ENCODE measurements at places on chromosomes 1 and 21.
A peak's percentile ranks its signal among the peaks of the same experiment; 100 is the strongest.

- peak; percentile 80 for DNase-seq
These were observed at the start of gene SAMD11 for GRCh38 chr1:923131-923990. Gene SAMD11 (plus strand): TSS chr1:923923. CDS start chr1:924432, 509 bp downstream.

DNA sequence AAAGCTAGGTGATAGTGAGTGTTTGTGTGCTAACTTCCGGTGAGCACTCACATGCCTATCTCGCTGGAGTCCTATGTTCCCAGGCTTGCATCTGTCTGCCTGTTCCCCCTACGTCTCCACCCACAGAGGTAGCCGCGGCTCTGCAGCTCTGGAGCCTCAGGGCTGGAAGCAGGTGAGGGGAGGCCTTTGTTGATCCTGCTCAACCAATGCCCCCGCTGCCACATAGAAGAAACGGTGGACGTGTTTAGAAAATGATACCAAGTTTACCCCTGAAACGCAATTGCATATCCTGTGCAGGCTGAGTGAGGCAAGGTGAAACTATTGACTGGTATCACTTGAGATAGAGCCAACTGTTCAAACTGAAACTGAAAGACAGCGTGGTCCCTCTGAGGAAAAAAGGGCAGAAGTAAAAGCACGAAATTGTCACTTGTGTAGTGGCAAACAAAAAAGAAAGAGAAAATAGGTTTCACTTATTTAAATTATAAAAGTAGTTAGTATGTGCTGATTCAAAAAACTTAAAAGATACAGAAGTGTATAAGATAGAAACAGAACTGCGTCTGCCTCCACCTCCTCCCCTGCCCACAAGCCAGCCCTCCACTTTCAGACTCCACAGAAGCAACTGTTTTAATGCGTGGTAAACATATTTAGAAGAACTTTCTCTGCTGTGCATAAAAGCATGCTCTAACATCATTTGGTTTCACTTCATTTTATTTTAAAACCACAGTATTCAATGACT lies 38.6 kb upstream of the ETS2 start:
- DNase-seq, result peak; percentile 68

- DNase-seq, result no peak
These were observed 70.9 kb downstream of the APP start for GRCh38 chr21:26099610-26100219.

DNA sequence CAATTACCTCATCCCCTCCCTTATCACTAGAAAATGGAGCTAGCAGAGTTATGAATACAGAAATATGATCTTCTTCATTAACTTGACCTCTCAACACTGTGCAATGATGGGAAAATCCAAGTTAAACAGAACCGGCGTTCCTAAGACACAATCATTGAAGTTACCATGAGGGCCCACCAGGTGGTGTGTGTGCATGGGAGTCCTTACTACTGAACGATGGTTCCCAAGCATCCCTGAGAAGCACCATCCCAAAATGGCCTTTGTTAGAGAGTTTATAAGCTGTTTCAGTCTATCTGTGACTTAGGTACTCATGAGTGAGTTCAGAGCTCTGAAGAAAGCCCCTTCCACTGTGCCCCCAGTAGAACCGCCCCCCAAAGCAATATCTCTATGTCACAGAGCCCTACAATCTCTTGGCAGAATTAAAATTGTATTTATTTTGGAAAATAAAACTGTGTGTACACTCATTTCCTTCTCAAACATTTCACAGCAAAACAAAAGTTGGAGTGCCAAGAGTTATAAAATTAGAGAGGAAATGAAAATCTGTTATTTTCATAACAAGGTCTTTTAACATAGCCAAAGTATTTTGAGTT lies 56.8 kb downstream of the PLD5 start:
- no peak for DNase-seq

DNA sequence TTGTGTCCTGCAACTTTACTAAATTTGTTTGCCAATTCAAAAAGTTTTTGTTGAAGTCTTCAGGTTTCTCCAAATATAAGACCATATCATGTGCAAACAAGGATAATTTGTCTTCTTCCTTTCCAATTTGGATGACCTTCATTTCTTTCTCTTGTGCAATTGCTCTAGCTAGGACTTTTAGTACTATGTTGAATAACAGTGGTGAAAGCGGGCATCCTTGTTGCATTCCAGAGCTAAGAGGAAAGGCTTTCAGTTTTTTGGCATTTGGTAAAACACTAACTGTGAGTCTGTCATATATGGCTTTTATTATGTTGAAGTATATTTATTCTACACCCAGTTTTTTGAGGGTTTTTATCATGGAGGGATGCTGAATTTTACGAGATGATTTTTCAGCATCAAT lies 630.0 kb upstream of the ADGRL2 start:
- no peak for DNase-seq

Measured in naive thymus-derived CD8-positive, alpha-beta T cell (primary cell).